ENCODE measurements at places on chromosomes 13 and 19.

- DNase-seq, result no peak
Measured at GRCh38 chr13:33721724-33722123, 96.2 kb upstream of the RFC3 start.

GRCh38 chr19:18865106-18865972 lies 30.6 kb downstream of the CERS1 start:
- no peak for DNase-seq

DNA sequence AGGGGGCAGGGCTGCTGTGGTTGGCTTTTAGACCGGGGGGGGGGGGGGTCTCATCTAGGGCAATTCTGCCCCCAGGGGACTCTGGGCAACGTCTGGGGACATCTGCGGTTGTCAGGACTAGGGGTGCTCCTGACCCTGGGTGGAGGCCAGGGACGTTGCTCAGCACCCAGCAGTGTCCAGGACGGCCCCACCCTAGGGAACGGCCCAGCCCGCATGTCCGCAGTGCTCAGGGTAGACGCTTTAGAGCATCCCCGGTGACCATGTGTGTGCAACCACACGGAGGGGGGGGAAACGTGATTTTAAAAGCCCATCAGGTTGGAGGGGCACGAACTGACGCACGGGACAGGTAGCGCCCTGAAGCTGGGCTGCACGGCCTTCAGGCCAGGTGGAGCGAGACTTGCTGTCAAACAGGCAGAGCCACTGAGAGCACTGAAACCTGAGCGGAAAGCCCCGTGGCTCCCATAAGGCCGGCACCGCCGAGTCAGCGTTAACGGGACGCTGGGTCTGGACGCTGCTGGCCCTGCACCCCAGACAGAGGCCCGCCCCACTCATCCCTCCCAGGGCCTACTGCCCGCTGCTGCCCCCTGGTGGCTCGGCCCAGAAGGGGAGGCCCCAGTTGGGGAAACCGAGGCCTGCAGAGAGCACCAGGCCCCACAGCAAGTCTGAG lies 8.3 kb downstream of the CACTIN start:
- no peak for DNase-seq

GRCh38 chr19:39379865-39380396 lies 11.0 kb downstream of the PAF1 start:
- no peak for DNase-seq

GRCh38 chr13:113900646-113901045 lies 36.8 kb upstream of the GAS6 start:
- DNase-seq, result no peak

DNA sequence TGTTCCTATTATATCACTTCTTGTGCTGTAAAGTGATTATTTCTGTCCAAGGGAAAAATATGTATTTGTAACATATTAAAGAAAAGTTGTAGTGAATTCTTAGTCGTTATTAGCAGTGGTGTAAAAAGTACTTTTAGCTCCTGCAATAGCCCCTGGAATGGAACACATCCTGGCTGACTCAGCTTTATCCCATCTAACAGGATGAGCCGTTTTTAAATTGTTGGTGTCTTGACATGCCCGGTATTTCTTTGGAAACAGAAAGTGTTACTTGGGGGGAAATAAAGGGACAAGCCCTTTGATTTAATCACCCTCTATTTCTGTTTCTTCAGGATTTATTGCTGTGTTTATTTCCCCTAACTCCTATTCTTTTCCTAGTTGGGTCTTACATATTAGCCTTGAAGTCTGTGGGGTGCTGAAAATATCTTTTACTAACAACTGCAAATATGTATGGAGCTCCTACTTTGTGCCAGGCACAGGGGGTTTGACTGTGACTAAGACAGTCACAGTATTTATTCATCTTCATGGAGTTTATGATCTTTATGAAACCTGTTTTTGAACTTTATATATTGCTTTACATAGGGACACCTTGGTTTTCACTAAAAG lies 17.9 kb downstream of the COG3 start:
- DNase-seq, result no peak

- no peak for DNase-seq
Measured at GRCh38 chr19:18013210-18014111, 5.5 kb downstream of the ARRDC2 start.

- no peak for DNase-seq
Measured at GRCh38 chr13:112574416-112574815, 13.5 kb downstream of the TUBGCP3 start.

- no peak for DNase-seq
Measured at GRCh38 chr19:4164262-4164661, 10.8 kb downstream of the CREB3L3 start.

- no peak for DNase-seq
Measured at GRCh38 chr13:99288089-99288488, 19.1 kb downstream of the GPR183 start.

DNA sequence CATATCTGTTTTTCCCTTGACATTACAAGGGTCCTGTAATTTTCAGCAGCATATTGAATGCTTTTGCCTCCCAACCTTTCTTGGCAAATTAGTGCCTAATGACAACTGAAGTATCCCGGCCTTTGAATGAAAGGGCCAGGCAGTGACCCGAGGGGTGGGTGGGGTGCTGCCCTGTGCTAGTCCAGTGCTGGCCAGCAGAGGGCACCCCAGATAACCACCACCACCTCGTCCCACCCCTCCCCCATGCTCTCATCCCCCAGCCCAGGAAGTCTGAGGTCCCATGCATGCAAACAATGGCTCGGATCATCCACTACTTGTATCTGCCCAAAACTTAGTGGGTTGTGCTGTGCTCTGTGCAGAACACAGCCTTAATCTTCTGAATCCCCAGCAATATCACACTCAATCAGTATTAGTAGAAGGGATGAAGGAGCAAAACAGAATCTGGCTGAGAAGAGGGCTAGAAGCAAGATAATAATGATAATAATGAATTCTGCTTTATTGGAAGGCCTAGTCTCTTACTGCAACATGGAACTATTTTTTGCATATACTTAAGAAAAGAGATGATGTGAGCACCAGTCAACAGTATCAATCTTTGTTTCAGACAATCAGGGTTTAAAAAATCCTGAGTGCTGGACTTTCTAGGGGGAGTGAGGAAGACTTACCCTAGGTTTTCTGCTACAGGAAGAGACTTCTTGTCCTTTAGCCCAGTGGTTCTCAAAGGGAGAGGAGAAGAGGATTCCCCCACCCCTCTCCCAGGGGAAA lies 3.8 kb downstream of the ATP12A start:
- no peak for DNase-seq

GRCh38 chr19:49827034-49827433 lies 8.9 kb downstream of the MED25 start:
- DNase-seq, result no peak

DNA sequence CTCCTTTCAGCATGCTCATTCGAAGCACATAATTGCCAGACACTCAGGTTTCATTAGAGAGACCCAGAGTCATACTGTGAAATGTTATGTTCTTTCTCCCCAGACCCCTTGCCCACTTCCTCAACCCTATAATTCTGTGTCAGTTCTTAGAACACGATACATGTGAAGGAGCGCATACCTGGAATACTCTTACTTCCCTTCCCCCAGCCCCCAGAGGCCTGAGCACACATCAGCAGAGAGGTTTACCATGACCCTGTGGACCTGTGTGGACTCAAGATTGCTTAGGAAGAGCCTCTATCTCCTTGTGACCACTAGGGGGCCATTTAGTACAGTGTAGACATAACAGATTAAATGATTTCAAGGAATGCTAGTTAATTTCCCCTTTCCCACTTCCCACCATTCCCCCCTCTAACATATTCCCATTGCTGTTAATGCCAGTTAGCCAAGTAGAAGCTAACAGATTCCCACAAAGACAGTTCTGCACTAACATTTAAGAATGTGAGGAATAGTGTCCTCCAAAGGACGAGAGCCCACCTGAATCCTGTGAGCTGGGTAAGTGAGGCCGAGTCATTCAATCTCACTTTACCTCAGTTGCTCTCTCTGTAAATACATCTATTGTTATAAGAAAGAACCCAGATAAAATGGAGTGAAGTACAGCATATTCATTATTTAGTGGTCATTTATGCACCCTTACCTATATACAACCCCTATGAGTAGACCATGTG lies 154.2 kb upstream of the MAB21L1 start:
- no peak for DNase-seq

DNA sequence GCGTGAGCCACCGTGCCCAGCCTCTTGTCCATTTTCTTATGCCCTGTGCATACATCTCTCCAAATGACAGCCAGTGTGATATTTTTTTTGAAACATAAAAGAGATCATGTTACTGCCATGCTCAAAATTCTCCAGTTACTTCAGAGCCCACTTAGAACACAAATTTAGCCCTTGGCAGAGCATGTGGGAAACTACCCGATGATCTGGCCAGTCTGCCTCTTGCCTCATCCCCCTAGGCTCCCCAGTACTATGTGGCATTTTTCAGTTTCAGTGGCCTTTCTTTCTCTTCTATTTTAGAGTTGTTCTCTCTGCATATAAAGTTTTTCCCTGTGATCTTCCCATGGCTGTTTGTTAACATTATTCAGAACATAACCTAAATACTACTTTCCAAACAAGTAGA lies 323.0 kb downstream of the GPC5 start:
- no peak for DNase-seq
